Stimulated activated CD4-positive, alpha-beta T cell treated with anti-CD3 and anti-CD28 coated beads, Interleukin-4, amount 100 ng/mL, for 4 hours (primary cell): ENCODE measurements at places on chromosomes 1 and 21.

DNA sequence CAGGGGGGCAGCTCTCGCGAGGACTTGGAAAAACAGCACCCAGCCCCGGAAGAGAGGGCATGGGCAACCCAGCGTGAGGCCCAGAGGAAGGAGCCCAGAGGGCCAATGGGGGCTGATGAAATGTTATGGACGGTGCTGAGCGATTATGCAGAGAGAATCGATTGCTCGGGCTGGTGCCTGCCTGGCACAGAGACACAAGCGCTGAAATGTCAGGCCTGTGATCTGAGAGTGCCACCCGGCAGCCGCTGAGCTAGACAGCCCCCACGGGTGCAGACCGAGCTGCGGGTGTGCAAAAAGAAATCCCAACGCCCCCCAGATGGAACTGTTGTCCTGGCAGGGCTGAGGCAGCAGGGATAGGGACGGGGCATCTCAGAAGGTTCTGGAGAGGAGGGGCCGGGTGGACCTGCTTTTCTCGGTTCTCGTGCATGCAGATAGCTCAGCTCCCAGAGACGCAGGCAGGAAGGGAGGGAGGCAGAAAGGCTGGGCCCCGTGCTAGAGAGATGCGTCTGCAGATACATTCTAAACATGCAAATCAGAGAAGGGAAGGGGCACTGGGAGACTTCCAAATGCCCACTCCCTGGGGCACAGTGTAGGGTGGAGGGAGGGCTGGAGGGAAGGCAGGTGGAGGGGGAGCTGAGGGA, 41.5 kb downstream of the TAS1R2 start:
- no peak for DNase-seq

- DNase-seq, result peak; percentile 11
Measured at GRCh38 chr1:25064465-25065240, 134.6 kb upstream of the RUNX3 start.

DNA sequence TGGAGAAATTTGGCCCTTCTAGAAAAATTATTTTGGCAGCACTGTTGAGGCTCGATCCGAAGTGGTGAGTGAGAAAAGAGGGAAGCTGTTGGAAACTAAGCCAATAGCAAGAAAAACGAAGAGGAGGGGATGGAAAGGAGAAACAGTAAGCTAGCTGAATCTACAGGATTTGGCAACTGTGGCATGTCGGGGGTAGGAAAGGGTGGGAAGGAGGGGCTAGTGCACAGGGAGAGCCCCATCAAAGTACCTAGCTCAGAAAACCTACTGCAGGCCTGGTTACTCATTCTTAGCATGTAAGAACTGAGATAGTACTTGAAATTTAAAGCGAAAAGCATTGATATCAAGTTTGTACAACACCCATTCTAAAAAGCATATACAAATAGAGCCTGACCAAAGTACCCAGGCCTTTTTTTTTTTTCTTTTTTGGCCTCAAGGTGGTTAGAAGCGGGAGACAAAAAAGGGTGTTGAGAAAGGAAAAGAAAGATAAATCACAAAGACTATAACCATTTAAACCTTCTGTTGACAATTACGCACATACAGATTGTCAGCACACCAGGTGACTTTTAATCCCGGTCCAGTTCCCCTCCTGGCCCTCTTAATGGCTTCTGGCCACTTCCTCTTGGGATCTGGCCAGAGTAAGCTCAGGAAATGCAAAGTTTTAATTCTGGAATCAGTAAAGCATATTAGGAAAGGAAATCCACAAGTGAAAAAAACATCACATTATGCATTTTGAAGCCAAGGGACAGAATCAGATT, 50.4 kb downstream of the SLC16A1 start:
- DNase-seq, result no peak

DNA sequence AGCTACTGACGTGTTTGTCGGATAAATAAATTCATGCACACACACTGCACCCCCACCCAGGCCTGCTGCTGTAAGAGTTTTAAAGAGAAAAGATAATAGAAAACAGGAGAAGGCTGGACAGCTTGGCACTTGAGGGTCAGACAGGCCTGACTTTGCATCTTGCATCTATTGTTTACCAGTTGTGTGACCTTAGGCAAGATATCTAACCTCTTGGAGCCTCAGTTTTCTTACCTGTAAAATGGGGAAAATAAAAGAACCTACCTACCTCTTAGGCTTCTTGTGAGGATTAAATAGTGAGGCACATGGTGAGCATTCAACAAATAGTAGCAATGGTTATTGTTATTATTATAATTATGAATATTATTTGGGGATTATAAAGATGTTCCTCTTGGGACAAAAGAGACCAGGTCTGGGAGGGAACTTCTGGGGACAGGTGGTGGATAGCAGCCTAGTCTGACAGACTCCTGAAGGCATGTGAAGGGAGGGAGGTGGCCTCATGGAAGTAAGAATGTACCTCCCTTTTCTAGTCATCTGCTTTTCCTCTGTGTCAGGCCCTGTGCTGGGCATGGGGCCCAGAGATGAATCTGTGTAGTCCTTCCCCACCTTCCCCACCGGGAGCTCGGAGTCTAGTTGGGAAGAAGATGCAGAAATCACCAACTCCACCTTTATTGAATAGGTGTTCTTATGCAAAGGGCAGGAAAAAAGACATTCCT, 18.3 kb upstream of the EPB41 start:
- DNase-seq, result no peak

GRCh38 chr1:199042193-199042592, 403.4 kb downstream of the PTPRC start:
- no peak for DNase-seq

GRCh38 chr1:36889478-36890226, 144.7 kb downstream of the GRIK3 start:
- no peak for DNase-seq

GRCh38 chr1:93620172-93620840, 61.3 kb downstream of the BCAR3 start:
- DNase-seq, result no peak

DNA sequence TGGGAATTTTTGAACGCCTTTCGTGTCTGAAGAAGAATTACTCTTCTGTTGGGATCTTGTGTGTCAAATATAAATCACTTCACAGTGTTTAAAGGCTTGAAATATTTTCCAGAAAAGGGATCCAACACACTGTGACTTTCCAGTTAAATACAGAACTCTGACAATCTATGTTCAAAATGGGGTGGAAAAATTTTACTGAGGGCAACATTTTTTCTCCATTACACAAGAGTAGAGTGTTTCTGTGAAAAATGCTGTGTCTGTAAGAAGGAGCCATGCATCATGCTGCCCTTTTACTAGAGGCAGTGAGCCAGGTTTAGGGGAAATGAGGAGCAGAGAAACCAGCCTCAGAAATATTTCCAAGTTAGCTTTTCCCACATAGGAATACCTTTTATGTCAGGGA, 86.5 kb downstream of the VPS13D start:
- no peak for DNase-seq

GRCh38 chr1:207711285-207711684, 40.6 kb upstream of the CD46 start:
- no peak for DNase-seq

DNA sequence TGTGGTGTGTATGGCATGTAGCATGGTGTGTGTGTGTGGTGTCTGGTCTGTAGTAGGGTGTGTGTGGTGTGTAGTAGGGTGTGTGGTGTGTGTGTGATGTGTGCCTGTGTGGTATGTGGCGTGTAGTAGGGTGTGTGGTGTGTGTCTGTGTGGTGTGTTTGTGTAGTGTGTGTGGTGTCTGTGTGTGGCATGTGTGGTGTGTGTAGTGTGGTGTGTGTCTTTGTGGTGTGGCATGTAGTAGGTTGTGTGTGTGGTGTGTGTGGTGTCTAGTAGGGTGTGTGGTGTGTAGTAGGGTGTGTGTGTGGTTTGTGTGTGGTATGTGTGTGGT, 85.5 kb downstream of the SYT2 start:
- DNase-seq, result no peak

DNA sequence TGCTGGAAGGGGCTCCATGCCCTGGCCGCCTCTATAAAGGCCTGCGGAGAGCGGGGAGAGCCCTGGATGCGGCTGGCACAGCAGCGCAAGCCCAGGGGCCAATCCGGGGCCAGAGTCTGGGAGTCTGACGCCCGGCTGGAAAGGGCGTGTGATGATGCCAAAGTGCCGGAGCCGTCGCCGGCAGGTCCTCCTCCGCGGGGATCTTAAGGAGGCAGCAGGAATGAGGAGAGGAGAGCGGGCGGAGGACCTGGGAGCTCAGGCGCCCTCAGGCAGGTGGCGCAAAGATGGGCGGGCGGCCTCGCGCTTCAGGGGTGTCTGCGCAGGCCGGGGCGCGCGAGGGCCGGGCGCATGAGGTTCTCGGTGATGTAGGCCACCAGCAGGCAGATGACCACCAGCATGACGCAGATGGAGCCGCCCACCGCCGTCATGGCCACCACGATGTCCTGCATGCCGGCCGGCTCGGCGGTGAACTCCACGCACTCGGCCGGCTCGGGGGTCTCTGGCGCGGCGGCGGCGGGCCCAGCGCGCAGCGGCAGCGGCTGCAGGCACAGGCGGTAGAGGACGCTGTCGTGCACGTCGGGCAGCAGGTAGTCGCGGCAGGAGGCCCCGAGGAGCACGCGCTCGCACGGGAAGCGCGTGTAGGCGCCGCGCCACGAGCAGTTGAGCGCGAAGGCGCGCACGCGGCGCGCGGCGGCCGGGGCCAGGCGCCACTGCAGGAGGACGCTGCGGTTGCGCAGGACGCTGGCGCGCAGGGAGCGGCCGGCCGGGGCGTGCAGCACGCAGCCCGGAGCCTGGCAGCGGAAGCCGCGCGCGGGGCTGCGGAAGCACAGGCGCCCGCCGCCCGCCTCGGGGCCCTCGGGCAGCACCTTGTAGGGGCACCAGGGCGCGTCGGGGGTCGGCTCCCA, 653 bp downstream of the FNDC10 start:
- peak; percentile 37 for DNase-seq

DNA sequence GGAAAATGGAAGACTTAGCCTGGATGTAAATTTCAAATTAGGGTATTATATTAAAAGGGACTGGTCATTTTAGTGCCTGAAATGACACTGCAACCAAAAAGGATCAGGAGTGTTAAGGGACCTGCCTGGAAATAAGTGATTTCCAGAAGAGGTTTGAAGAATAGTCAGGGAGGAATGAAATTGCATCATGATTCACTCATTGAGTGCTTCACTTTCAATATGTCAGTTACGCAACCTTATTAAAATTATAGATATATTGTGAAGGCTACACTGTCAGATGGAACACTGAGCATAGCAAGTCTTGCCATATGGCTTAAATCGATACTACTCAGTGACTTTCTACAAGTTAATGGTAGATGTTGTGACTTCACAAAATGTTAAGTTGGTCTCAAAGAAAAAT, 275.2 kb upstream of the DPYD start:
- DNase-seq, result no peak

- no peak for DNase-seq
Measured at GRCh38 chr1:185154912-185155513, 1.7 kb downstream of the TRMT1L start.

DNA sequence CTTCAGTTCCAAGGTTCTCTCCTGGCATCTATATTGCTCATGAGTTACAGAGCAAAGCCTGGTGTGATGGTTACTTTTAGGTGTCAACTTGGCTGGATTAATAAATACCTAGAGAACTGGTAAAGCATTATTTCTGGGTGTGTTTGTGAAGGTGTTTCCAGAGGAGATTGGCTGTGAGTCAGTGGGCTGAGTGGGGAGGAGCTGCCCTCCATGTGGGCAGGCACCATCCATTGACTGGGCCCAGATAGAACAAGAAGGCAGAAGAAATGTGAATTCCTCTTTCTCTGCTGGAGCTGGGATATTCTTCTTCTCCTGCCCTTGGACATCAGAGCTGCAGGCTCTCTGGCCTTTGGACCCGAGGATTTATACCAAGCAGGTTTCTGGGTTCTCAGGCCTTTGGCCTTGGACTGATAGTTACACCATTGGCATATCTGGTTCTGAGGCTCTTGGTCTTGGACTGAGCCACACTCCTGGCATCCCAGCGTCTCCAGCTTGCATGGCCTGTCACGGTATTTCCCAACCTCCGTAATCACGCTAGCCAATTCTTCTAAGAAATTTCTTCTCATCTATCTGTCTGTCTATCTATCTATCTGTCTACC, 44.5 kb downstream of the B3GALT5 start:
- no peak for DNase-seq

DNA sequence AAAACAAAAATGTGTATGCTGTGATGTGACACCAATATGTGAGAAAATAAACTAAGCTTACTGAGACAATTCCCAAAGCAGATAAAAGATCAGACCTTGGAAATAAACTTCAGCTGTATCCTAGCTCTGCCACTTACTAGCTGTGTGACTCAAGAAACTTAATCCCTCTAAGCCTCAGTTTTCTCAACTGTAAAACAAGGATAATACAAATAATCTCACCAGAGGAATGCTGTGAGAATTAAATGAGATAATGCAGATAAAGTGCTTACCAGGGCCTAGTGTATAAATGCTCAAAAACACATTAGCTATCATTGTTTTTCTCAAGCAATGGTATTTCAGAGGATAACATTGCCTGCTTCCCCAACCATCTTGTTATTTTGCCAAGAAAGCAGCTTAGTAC, 2.1 kb downstream of the HEATR1 start:
- DNase-seq, result no peak

DNA sequence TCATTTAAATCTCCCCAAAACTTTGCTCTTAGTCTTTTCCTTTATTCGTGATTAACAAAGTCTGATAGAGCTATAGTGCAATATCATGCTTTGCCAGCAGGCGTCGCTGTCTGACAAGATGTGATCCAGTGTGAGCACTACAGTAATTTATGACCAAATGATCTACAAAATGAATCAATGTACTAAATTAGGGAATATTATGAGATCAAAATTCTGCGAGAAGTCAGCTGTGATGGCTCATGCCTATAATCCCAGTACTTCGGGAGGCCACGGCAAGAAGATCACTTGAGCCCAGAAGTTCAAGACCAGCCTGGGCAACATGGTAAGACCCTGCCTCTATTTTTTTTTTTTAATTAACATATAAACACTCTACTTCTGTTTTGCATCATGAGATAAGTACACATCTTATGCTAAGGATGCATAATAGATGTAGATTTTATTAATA, 3.6 kb upstream of the SPSB1 start:
- peak; percentile 84 for DNase-seq

GRCh38 chr1:80218112-80218511, 1211.6 kb upstream of the ADGRL4 start:
- no peak for DNase-seq

DNA sequence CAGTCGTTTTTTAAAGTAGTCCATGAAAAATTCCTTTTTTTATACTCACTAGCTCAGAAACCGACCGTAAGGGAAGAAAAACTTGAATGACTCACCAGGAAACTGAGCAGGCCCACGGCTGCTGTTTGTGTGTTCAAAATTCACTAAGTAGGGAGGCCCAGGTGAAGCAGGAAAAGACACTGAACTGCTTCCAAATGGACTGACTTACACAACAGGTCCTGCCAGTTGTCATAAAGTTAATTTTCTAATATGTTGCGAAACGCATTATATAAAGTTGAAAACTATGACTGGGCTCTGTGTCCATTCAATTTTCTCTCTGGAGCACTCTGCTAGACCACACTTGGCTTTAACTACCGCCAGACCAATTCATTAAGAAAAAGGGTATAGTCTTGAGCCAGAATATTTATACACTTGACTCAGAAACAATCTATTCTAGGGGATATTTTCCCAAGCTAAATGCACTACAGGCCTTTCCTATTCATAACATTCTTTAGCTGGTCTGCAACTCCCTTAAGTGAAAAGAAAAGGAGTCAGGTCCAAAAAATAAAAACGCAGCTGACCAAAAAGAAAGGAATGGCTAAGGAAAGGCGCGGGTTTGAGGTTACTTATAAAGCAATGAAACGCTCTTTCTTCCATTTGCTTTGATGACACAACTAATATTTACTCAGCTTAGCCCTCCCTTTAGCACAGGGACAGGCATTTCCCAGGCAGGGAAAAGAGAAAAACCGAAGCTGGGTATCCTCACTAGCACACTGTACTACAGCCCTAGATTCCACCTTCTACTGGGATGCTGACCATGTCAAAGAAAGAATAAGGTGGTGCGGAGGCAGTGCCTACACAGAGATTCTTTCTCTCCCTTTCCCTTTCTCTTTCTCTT, 306.3 kb upstream of the ESRRG start:
- DNase-seq, result no peak
